GM03348 (cell line): ENCODE measurements at places on chromosomes 1 and 21.
A peak's percentile ranks its signal among the peaks of the same experiment; 100 is the strongest.

- no peak for DNase-seq
Observed at GRCh38 chr1:60299581-60299980, 226.0 kb upstream of the C1orf87 start.

- peak; percentile 35 for DNase-seq
Observed at GRCh38 chr1:38741341-38741740, 118.2 kb downstream of the RRAGC start.

DNA sequence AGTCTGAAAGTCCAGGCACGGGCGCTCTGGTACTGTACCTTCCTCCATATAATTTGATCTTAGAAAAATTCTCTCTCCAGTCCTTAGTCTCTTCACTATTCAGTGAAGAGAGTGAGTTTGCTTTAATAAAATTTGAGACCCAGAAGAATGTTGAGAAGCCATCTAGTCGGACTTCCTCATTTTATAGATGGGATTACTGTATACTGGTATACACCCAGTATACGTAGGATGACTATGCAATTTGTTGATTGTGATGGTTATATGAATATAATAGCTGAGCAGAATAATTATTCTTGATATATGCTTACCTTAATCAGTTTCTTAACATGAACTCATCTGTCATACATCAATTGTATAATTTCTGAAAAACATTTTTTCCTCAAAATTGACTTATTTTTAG, 328.0 kb upstream of the B3GALT2 start:
- no peak for DNase-seq

DNA sequence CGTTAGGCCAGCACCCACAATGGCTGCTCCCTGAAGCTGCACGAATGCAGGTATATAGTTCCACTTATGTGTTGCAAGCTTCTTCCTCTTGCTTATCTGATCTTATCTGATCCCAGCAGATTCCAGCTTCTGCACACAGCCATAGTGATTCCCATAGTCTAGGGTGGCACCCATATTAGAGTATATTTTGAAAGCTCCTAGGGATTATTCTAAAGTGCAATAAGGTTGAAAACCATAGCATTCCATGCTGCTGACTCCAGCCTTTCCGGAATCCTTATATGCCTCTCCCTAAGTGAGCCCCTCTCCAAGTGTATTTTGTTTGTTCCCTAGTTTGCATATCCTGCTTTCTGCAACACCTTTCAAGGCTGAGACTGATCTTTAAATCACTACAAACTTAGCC, 432.0 kb downstream of the SETD4 start:
- DNase-seq = no peak

GRCh38 chr1:25700626-25701025, 84.0 kb downstream of the MAN1C1 start:
- peak; percentile 51 for DNase-seq

GRCh38 chr1:3460672-3461131, 6.2 kb downstream of the ARHGEF16 start:
- no peak for DNase-seq

GRCh38 chr1:248699099-248699498, 3.5 kb downstream of the OR14I1 start:
- DNase-seq = no peak

DNA sequence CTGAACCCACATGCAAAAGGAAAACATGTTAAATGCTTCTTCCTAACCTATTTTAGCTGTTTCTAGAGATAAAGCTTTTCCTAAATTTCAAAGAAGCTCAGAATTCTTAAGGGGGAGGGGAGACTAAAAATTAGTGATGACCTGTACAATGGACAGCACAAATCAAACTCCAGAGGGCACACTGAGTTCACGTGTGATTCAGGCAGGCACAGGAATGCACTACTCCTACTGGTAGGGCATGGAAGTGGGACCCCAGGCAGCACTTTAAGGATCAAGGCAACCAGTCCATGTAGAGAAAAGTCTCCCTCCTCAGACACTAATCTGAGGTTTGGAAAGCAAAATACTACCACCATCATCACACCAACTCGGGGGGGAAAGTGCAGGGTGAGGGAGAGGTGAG, 31.3 kb upstream of the CLCA4 start:
- no peak for DNase-seq

GRCh38 chr1:52877554-52877953, 35.0 kb downstream of the ZYG11A start:
- no peak for DNase-seq

GRCh38 chr1:161382214-161383019, 14.7 kb upstream of the CFAP126 start:
- peak; percentile 68 for DNase-seq

- DNase-seq = no peak
Observed at GRCh38 chr1:22810378-22810777, 99.7 kb downstream of the EPHB2 start.

- DNase-seq = no peak
Observed at GRCh38 chr1:9079988-9080704, 10.7 kb upstream of the SLC2A5 start.

- peak; percentile 98 for DNase-seq
Observed at GRCh38 chr1:10796029-10796944, at the start of gene CASZ1. TSS of gene CASZ1 (minus strand) at chr1:10796646. CDS start at chr1:10693889, 102,757 bp downstream.

- DNase-seq = no peak
Observed at GRCh38 chr21:28928578-28929420, 63.9 kb downstream of the LTN1 start.

- DNase-seq = peak; percentile 57
Observed at GRCh38 chr1:59705466-59706302, 109.1 kb upstream of the HOOK1 start.
